ENCODE measurements at places on chromosomes 7 and 10.

- DNase-seq, result peak; percentile 16
These were observed 1.0 kb downstream of the PAXIP1 start for GRCh38 chr7:155001756-155002410.

- DNase-seq, result no peak
These were observed 61.4 kb downstream of the ASB13 start for GRCh38 chr10:5604961-5605360.

DNA sequence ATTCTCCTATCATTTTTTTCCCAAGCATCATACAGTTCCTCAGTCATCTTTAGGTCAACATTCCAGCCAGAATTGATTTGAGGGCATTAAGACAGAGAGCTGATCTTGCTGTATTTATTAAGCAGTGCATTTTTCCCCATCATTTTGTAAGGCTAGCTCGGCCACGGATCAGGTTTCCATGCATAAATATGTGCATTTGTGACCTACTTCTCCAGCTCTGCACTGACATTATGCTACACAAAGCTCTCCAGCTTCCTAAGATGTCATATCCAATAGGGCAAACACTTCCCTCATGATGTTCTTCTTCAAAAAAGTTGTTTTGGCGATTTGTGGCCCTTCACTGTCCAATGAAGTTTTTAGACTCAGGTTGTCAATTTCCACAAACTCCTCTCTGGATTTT is 202.6 kb downstream of the C7orf25 start:
- no peak for DNase-seq

- DNase-seq, result no peak
These were observed 180.7 kb downstream of the IMMP2L start for GRCh38 chr7:111381590-111381989.

DNA sequence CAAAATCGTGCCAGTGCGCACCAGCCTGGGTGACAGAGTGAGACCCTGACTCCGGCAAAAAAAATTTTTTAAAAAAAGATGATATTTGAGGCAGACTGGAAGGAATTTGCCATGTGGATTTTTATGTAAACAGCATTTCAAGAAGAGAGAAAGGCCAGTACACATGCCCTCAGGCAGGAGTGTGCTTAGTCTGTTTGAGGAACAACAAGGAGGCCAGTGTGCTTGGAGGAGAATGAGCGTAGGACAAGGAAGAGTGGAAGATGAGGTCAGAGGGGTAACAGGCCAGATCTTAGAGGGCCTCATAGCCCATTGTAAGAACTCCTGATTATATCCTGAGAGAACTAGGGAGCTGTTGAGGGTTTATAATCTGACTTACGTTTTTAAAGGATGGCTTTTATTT is 17.2 kb upstream of the STRIP2 start:
- DNase-seq, result no peak

DNA sequence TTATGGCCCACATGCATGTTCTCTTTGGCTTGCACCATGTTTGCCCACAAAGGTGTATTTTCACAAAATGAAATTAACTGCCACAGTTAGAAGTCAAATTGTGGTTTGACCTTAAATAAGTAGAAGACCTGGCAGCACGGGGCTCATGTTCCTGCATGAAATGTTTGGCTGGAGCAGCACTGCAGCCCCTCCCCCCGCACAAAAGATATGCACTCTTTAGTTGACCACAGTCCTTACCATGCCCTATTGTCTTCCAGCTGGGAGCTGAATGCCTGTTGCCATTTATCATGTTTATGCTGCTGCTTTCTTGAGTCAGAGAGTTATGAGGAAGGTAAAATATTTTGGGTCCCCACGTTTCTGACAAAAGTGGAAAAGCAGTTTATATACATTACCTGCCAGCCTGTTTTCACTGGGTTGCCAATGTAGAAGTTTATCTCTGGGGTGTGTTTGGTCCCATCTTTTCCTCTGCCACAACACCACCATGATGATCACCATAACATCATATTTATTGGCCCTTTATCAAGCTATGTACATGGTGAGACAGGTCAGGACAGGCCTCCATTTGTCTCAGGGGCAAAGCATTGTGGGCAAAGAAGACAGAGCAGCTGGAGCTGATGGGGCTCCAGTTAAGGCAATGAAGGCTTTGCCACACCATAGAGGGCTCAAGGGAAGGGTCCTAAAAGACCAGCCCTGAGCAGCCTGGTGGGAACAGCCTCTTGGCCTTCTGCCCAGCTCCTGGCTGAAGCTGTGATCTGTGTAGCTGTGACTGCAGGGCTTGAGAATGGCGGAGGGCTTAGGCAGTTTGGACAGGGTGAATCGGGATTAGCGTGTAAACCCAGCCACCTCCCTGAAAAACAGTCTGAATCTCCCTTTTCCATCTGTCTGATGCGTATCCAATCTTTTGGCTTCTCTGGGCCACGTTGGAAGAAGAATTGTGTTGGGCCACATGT is 5.4 kb downstream of the PRF1 start:
- no peak for DNase-seq

GRCh38 chr10:4100380-4100779 is 315.4 kb upstream of the KLF6 start:
- no peak for DNase-seq
